ENCODE measurements at places on chromosomes 3 and 15.

DNA sequence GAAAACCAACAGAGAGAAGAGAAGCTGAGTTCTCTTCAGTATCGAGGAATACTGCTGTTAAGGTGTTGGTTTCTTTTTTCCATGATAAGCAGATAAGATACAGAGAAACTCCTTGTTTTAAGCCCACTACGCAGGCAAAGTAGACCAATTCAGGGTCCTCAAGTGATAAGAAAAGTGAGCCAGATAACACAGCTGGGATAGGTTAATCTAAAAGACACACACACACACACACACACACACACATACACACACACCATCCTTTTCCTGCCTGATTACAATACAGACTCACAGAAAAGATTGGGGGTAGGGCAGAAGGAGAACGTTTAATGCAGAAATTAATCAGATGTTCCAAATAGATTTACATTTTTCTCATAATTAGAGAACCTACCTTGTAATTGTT lies 6.5 kb upstream of the PHLDB2 start:
- no peak for DNase-seq

- DNase-seq, result no peak
Observed at GRCh38 chr15:28273468-28273867, 48.5 kb downstream of the HERC2 start.

GRCh38 chr3:56911363-56911762 lies 109.6 kb upstream of the ARHGEF3 start:
- no peak for DNase-seq

- no peak for DNase-seq
Observed at GRCh38 chr3:7700539-7700938, 801.1 kb upstream of the LMCD1 start.

DNA sequence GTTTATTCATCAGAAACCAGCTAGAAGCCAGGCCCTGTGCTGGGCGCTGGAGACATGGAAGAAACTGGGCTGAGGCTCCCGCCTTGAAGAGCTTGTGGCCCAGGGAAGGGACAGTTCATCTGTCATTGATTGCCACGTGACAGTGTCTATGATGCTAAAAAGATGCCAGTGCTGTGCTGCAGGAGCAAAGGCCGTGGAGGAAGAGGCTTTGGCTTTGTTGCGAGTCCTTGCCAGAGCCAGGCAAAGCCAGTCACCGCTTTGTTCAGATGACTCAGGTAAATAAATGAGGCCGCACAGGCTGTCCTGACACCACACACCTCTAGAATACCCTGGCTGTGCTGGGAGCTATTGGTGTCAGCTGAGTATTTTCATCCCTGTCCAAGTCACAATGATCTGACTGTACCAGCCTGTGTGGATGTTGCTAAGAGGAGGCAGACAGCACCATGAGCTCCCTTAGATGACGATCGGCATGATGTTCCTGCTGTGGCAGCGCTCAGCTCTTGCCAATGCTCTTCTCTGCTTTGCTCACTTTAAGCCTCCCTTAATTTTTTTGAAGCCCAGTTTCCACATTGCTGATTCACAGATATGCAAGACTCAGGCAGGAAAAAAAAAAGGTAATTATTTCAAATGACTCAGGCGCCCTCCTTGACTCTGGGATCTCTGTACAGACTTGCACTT lies 77.5 kb downstream of the CCNL1 start:
- no peak for DNase-seq

GRCh38 chr3:123272547-123272946 lies 70.8 kb downstream of the SEC22A start:
- no peak for DNase-seq

GRCh38 chr3:52986938-52987337 lies 58.9 kb downstream of the SFMBT1 start:
- DNase-seq, result no peak

GRCh38 chr15:91435113-91435512 lies 335.1 kb downstream of the SV2B start:
- DNase-seq, result no peak

DNA sequence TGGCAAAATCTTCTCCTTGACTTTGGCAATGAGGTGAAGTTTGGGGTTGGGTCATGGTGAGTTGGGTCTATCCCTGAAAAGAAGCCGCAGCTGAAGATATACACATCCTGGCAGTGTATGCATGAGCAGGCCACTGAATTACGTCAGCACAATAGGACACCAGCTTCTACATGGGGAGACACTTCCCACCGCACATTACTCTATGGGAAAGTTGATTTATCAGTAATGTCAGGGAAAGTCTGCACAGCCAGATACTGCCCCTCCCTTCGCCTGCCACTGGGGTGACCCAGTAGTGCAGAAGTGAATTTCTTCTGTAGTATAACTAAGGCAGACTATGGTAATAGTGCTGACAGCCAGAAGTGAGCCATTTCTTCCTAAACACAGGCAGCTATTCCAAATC lies 245.0 kb downstream of the NTRK3 start:
- DNase-seq, result no peak

GRCh38 chr15:78223396-78224022 lies 10.9 kb downstream of the ACSBG1 start:
- DNase-seq, result no peak

DNA sequence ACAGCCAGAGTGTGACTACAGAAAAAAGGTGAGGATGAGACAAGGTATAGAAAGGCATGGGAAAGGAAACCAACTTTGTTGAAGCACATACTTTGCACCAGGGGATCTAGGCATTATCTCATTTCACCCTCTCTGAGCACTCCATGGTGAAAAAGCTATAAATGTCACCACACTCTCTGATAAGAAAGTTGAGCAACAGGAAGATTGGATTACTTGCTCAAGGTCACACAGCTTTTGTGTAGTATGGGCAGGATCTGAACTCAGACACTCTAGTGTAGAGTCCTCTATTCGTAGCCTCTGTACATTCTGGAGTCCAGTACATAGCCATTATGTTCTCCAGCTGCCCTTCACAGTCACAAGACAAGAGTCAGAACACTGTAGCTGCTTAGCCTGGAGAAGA lies 163.4 kb upstream of the SEMA6D start:
- DNase-seq, result no peak

- no peak for DNase-seq
Observed at GRCh38 chr3:111548756-111549155, 6.8 kb downstream of the CD96 start.

DNA sequence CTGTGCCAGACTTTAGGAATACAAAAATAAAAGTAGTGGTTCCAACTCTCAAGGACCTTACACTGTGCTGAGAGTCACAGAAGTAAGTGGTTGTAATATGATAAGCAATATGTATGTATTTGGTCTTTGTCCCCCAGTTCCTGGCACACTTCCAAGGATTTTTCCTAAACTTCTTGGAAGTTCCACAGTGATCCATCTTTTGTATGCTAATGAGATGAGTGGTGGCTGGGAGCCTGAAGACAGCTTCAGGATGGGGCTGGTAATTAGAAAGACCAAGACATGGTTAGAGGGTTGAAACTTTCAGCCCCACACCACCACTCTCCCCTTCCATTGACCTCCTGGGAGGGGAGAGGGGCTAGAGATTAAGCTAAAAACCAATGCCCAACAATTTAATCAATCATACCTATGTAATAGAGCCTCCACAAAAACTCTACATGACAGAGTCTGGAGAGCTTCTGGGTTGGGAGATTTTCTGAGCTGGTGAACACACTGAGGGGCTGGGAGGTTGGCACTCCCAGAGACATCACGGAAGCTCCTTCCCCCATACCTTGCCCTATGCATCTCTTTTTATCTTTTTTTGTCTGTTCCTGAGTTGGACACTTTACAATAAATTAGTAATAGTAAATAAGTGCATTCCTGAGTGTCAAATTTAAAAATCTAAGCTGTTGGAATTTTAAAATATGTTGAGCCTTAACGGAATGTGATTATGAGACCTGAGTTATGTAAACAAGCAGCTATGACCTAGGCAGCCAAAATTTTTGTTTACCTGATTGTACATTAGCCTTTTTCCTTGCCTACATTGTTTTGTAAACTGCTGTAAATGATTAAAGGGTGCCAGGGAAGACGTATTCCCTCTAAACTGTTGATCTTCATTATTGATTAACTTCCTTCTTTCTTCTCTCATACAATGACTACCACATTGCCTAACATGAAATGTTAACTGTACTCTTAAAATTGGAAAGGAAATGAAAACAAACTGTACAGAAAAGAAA lies 24.3 kb downstream of the CD200R1L start:
- no peak for DNase-seq

DNA sequence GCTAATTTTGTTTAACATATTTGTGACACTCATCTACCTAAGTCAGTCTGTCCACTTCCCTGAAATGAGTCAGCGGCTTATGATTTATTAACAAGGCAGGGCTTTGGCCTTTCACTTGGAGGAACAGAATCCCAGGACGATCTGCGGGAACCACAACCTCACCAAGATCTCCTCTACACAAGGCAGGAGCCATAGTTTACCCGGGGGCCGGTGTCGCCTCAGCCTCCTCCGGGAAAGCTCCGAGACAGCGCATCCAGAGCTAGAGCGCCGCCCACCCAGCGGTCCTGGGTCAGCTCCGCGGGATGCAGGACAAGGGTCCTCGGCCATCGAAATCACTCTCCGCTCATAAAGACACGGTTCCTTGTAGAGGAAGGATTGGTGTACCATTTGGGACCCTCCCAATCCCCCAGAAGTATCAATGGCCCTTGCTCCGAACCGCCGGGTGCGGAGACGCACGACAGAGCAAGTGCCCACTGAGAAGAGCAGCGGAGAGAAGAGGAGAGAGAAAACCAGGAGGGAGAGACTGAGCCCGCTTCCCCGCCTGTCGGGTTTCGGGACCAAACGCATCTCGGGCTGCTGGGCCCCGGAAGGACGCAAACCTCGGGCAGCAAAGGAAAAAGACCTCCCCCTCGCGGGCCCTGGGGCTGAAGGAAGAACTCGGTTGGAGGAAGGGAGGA lies 13.1 kb upstream of the ALCAM start:
- DNase-seq, result peak; percentile 4

- DNase-seq, result no peak
Observed at GRCh38 chr15:43845421-43845820, 18.6 kb downstream of the WDR76 start.

DNA sequence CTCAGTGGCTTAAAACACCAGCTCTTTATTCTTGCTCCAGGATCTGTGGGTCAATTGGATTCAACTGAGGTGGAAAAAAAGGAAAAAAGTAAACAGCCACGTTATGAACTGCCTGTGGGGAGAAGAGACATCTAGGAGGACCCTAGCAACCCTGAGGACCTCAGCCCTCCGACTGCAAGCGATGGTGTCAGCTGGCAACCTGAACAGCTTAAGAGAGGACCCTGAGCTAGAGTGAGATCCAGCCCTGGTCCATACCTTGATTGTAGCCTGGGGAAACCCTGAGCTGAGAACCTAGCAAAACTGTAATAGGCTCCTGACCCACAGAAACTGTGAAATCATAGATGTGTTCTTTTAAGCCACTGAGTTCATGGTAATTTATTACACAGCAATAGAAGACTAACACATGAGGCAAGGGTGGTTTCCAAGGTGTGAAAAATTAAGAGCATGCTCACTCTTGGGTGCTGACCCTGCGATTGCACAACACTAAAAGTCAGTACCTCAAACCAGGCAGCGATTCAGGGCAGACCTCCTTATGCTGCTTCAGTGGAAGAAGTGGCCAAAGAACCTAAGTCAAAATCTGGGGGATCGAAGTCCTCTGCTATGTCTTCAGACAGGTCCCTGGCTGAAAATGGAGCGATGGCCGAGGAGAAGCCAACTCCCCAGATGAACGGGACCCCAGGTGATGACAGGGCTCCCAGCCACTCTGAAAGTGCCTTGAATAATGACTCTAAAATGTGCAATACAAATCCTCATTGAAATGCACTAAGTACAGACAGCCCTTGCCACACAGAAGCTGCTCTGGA lies 57.7 kb downstream of the GASK1A start:
- no peak for DNase-seq

- DNase-seq, result no peak
Observed at GRCh38 chr3:10526366-10526765, 21.0 kb upstream of the ATP2B2 start.

DNA sequence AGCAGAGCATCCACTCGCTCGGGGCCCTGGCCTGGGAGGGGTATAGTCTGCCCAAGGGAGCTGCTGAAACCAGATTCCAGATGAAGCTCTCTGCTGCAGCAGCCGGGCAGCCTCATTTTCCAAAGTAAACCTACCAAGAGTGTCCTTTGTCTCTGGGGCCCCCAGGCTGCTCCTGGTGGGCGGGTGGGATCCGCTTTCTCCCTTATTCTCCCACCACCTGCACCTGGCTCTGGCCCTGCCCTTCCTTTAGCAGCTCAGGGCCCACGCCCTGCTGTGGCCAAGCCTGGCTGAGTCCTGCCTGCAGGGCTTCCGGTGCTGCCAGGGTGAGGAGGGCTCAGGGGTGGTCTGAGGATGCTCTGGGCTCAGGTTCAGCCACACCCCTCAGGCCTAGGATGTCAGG lies 13.0 kb downstream of the SCN5A start:
- no peak for DNase-seq

- no peak for DNase-seq
Observed at GRCh38 chr3:178067721-178068120, 468.5 kb upstream of the KCNMB2 start.

DNA sequence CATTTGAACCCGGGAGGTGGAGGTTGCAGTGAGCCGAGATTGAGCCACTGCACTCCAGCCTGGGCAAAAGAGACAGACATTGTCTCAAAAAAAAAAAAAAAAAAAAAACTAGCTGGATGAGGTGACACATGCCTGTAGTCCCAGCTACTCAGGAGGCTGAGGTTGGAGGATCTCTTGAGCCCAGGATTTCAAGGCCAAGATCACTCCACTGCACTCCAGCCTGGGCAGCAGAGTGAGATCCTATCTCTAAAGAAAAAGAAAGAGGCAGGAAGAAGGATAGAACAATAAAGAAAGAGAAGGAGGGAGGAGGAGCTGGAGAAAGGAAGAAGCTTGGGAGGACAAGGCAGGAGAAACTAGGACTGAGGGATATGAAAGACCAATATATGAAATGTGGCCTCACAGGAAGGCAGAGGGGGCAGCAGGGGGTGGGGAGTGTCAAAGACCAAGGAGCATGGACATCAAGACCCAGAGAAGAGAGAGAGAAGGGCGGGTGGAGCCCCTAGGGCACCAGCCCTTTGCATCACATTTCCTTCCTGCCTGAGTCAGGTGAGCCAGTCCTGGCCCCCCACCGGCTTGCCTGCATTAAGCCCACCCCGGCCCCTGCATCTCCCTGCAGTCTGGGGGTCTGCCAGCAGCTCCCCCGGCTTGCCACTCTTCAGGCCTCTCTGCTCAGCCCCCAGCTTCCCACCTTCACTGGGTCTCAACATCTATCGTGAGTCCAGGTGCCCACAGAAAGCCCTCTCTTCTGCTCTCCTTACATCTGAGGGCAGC lies 11.5 kb downstream of the IGDCC3 start:
- DNase-seq, result no peak

- no peak for DNase-seq
Observed at GRCh38 chr15:38463893-38464292, 10.0 kb downstream of the FAM98B start.

- no peak for DNase-seq
Observed at GRCh38 chr15:45027220-45027619, 4.2 kb downstream of the SORD start.

GRCh38 chr3:42490243-42490642 lies 12.2 kb upstream of the VIPR1 start:
- DNase-seq, result no peak

All from activated CD4-positive, alpha-beta T cell treated with anti-CD3 and anti-CD28 coated beads for 36 hours (primary cell).